ENCODE measurements at places on chromosomes 11 and 22. TPM values are rescaled to one million over a fixed set of nuclear protein-coding genes. Genes with fewer than 3 reads are reported as not detected.
A peak's percentile ranks its signal among the peaks of the same experiment; 100 is the strongest.

DNA sequence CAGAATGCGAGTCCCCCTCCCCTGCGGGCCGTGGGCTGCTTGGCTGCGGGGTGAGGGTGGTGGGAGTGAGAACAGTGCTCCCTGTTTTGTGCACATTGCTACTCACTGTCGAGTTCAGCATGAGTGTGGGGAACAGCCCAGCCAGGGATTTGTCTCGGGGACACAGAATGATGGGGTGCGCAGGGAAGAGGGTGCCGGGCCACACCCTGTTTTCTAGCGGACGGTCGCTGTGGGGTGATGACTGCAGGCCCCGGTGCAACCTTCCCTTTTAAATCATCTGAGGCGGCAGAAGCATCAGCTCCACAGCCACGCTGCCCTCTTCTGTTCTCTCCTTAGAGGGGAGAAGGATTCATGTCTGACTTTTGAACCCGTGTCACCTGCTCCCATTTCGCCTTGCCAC is 1051.2 kb downstream of the TBC1D22A start:
- DNase-seq = no peak
- no peaks in the 10 kb centered on the region for H3K27me3 ChIP-seq
- no peak overlapping the region for H3K4me3 ChIP-seq

GRCh38 chr11:46890665-46891064 is 27.7 kb downstream of the LRP4 start:
- no peak for DNase-seq
- H3K27me3 ChIP-seq = no peaks in the 10 kb centered on the region

- DNase-seq = no peak
- H3K36me3 ChIP-seq = peaks cover 3% of the 10 kb centered on the region
- no peak overlapping the region for H3K27ac ChIP-seq
- no peak overlapping the region for H3K4me3 ChIP-seq
- no peaks in the 10 kb centered on the region for H3K4me1 ChIP-seq
Observed at GRCh38 chr11:14809466-14809865, 82.6 kb downstream of the CYP2R1 start.

DNA sequence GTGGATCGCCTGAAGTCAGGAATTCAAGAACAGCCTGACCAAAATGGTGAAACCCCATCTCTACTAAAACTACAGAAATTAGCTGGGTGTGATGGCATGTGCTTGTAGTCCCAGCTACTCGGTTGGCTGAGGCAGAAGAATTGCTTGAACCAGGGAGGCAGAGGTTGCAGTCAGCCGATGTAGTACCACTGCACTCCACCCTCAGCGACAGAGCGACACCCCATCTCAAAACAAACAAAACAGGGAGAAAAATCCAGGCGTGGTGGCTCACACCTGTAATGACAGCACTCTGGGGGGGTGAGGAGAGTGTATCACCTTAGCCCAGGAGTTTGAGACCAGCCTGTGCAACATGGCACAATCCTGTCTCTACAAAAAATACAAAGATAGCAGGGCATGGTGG is 802.3 kb upstream of the ARHGAP42 start:
- H3K36me3 ChIP-seq = no peaks in the 10 kb centered on the region
- H3K27me3 ChIP-seq = no peaks in the 10 kb centered on the region
- DNase-seq = no peak
- no peaks in the 10 kb centered on the region for H3K4me1 ChIP-seq
- H3K27ac ChIP-seq = no peak overlapping the region
- no peak overlapping the region for H3K4me3 ChIP-seq

DNA sequence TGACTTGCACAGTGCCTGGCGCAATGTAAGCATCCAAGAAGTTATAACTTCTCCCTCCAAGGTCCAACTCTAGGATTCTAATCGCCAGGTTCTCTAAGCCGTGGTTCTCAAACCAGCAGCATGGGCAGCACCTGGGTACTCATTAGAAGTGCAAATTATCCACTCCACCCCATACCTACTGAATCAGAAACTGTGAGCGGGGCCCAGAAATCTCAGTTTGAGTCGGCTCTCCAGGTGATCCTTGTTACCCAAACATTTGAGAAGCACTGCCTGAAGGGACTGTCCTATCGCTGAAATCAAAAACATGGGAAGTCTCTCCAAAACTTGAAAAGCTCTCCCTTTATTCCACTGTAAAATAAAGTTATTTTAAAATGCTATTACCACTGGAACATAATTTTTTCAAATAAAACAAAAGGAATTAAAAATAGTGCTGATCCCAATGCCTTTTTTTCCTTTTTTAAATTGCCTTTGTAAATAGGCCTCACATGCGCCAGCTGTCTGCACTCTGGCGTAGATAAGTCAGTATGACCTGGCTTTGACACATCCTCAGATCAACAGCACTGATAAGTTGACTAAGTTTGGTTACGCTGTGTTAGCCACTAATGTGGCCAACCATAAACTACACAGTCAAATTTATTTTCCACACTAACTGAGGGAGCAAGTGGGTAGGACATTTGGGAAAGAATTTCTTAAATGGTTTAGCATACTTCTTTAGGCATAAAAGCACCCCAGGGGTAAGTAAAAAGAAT is 8.4 kb upstream of the CTR9 start:
- no peak overlapping the region for H3K4me3 ChIP-seq
- no peak overlapping the region for H3K27ac ChIP-seq
- no peaks in the 10 kb centered on the region for H3K36me3 ChIP-seq
- no peaks in the 10 kb centered on the region for H3K4me1 ChIP-seq
- H3K27me3 ChIP-seq = no peaks in the 10 kb centered on the region

DNA sequence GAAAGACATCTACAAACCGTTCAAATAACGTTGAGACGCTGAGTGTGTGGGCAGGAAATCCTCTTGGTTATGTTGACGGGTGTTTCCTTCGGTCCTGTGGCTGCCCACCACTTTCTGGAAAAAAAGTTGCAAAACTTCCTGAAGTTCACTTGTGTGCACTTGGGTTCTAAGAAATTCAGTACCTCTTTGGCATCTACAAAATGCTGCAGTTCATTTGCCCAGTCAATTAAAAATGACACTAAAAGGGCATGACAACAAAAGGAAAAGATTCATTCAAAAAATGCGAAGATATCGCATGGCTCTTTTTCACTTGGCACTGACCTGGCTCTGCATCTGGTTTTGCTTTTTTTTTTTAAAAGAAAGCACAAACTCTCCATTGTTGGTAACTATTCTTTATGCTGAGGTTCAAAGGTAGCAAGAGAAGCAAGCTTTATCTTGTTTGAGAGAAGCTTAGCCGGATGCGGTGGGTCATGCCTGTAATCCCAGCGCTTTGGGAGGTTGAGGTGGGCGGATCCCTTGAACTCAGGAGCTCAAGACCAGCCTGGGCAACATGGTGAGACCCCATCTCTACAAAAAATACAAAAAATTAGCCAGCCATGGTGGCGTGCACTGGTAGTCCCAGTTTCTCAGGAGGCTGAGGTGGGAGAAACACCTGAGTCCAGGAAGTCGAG is 10.6 kb upstream of the XBP1 start:
- H3K36me3 ChIP-seq = no peaks in the 10 kb centered on the region
- H3K4me3 ChIP-seq = no peak overlapping the region
- H3K4me1 ChIP-seq = peaks cover 6% of the 10 kb centered on the region
- no peaks in the 10 kb centered on the region for H3K27me3 ChIP-seq

GRCh38 chr22:31248965-31249958 is 37.2 kb downstream of the LIMK2 start:
- H3K27me3 ChIP-seq = no peaks in the 10 kb centered on the region
- peak overlapping the region; percentile 76 for H3K27ac ChIP-seq
- no peak for DNase-seq
- peak overlapping the region; percentile 74 for H3K4me3 ChIP-seq

DNA sequence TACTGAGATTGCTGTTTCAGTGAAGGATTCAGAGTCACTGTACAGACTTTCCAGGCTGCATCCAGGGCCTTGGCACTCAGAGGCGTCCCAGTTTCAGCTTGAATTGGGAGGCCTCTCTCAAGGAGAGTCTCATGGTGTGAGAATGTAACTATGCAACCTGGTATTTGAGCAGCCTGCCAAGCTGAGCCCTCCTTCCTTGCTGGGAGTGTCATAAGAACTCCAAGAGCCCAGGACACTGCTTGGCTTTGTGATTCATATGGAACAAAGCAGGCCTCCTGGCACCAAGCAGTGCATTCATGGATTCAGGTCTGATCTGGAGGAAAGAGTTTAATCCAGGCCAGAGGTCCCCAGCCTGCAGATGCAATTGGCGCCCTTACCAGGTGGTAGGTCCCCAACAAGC is 171.7 kb downstream of the DBX1 start:
- H3K36me3 ChIP-seq = no peaks in the 10 kb centered on the region
- H3K27me3 ChIP-seq = no peaks in the 10 kb centered on the region
- H3K27ac ChIP-seq = peak overlapping the region; percentile 37
- H3K4me3 ChIP-seq = no peak overlapping the region
- DNase-seq = peak; percentile 76

DNA sequence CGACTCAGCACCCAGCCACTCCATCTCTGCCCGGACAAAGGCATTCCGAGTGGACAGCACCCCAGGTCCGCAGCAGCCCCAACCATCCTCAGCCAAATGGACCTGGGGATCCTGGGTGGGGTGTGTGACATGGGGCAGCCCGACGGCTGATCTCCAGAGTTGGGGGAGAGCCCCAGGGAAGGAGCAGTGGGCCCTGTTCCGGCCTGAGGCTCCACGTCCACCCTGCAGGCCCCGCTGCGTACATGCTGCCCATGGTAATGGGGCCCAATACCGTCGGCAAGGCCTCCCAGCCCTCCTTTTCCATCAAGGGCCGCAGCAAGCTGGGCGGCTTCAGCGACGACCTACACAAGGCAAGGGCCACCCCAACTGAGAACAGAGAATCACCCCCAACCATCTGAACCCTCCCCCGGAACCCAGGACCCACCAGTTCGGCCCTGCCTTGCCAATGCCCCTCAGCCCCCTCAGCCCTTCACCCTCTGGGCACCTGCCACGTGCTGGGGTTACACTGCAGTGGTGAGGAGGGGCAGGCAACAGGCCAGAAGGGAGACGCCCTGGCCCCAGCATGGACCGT is 5.4 kb downstream of the SCGB1C1 start:
- no peak overlapping the region for H3K4me3 ChIP-seq
- H3K27ac ChIP-seq = no peak overlapping the region
- peaks cover 32% of the 10 kb centered on the region for H3K36me3 ChIP-seq
- no peaks in the 10 kb centered on the region for H3K27me3 ChIP-seq
- no peak for DNase-seq

DNA sequence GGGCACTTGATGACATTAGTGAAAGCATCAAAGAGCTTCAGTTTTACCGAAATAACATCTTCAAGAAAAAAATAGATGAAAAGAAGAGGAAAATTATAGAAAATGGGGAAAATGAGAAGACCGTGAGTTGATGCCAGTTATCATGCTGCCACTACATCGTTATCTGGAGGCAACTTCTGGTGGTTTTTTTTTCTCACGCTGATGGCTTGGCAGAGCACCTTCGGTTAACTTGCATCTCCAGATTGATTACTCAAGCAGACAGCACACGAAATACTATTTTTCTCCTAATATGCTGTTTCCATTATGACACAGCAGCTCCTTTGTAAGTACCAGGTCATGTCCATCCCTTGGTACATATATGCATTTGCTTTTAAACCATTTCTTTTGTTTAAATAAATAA is 10.6 kb downstream of the REXO2 start:
- H3K4me1 ChIP-seq = peaks cover 8% of the 10 kb centered on the region
- H3K4me3 ChIP-seq = no peak overlapping the region
- H3K36me3 ChIP-seq = peaks cover 7% of the 10 kb centered on the region
- DNase-seq = no peak

DNA sequence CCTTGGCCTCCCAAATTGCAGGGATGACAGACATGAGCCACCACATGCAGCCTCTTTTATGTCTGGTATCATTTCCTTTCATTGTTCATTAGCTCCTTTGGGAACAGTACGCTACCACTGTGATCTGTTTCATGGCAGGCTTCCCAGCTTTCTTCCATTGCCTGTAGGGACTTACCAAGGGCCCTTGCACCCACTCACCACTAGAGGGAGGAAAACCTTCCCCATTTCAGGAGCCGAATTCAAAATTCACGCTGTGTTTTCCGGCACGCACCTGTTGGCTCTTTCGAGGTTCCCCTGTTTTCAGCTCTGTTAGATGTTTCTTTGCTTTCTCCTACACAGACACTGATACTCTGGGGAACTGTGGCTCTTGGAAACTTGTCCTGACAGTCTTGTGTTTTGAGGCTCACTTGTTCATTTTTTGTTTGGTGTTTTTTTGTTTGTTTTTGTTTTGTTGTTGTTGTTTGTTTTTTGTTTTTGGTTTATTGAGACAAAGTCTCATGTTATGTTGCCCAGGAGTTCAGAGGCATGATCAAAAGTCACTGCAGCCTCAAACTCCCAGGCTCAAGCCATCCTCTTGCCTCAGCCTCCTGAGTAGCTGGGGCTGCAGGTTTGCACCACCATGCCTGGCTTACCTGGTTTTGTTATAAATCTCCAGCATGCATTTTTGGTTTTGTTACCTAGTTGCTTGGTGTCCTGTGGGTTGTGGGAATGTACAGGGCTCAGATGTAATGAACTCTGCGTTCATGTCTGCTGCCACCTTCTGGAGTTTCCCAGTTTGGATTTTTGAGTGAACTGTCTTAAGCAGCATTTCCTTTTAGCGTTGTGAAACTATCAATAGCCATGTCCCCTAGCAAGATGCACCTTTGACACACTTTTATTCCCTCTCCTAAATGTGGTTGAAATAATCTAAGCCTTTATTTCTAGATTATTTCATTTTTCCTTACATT is 2.3 kb downstream of the KRTAP5-11 start:
- no peak overlapping the region for H3K27ac ChIP-seq
- H3K27me3 ChIP-seq = peaks cover 2% of the 10 kb centered on the region
- H3K4me1 ChIP-seq = no peaks in the 10 kb centered on the region
- no peaks in the 10 kb centered on the region for H3K36me3 ChIP-seq
- no peak overlapping the region for H3K4me3 ChIP-seq

The TSPAN32 gene
- total RNA-seq = 0.54 TPM

The MPZL2 gene
- 8.1 TPM for total RNA-seq

The RTN4RL2 gene
- 0.89 TPM for total RNA-seq

The C11orf97 gene
- total RNA-seq = not detected

The CECR2 gene
- total RNA-seq = 20.9 TPM

The CSF2RB gene
- total RNA-seq = 1.0 TPM

The TLCD5 gene
- total RNA-seq = 0.71 TPM
